ENCODE measurements at places on chromosomes 16 and 17. TPM values are rescaled to one million over a fixed set of nuclear protein-coding genes. Genes with fewer than 3 reads are reported as not detected.

- no peak for DNase-seq
Measured at GRCh38 chr16:81511371-81511770, 66.8 kb downstream of the CMIP start.

DNA sequence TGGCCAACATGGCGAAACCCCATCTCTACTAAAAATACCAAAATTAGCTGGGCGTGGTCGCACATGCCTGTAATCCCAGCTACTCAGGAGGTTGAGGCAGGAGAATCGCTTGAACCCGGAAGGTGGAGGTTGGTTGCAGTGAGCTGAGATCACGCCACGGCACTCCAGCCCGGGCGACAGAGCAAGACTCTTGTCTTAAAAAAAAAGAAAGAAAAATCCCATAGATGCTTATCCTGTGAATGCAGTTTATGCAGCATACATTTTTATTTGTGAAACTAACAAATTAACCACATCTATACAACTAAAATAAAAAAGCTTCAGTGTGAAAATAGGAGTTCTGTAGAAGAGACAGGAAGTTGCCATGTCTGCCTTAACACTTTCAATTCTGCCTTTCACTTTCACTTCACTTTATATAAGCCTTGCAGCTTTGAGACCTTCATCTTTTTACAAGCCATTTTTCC lies 7.1 kb downstream of the IGSF6 start:
- DNase-seq, result no peak

DNA sequence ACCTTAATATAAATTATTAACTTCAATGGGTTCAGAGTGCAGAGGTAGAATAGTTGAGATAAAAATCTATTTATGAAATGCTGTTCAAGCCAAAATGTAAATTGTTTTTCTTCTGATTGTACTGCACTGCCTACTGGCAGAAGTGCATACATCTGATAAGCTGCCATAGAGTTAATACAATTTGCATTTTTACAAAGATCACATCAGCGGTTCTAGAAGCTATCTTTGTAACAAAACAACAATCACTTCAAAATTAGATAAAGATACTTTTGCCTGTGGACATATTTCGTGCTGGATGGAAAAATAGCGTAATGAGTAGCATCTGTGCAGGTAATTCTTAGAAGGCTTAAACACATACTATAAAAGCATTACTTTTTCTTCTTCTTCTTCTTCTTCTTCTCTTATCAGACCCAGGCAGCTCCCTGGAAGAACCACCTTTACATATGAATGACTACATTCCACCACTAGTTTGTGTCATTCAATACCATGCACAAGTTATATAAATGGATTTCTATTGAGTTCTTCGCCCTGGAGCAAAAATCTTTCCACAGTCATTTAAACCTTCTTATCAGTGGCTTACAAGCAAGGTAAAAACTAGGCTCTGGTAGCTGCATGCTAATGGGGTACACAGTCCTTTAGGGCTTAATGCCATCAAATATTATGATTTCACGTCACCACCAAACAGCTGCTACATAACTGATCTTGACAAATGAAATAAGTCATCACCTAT lies 47.0 kb downstream of the SYNRG start:
- no peak for DNase-seq

DNA sequence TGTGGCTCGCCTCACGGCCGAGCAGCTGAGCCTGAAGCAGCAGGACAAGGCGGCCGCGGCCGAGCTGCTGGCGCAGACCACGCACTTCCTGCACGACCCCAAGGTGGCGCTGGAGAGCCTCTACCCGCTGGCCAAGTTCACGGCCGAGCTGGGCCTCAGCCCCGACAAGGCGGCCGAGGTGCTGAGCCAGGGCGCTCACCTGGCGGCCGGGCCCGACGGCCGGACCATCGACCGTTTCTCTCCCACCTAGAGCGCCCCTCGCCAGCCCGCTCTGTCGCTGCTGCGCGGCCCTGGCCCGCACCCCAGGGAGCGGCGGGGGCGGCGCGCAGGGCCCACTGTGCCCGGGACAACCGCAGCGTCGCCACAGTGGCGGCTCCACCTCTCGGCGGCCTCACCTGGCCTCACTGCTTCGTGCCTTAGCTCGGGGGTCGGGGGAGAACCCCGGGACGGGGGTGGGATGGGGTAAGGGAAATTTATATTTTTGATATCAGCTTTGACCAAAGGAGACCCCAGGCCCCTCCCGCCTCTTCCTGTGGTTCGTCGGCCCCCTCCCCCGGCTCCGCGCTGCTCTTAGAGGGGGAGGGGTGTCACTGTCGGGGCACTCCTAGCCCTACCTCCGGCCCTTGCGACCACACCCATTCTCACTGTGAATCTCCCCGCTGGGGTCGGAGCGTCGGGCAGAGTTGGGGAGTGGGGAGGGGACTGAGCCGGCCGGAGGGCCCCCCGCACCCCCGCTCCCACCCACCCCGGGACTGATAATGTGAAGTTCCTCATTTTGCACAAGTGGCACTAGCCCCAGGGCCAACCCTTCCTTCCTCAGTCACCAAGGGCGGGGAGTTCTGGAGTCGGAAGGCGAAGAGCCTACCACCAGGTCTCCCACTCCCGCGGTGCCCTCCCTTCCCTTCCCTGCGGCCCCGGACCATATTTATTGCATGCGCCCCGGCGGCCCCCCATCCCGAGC lies 4.0 kb downstream of the HIC1 start:
- DNase-seq, result peak; percentile 15

- no peak for DNase-seq
Measured at GRCh38 chr16:67470359-67470758, 10.6 kb downstream of the ATP6V0D1 start.

DNA sequence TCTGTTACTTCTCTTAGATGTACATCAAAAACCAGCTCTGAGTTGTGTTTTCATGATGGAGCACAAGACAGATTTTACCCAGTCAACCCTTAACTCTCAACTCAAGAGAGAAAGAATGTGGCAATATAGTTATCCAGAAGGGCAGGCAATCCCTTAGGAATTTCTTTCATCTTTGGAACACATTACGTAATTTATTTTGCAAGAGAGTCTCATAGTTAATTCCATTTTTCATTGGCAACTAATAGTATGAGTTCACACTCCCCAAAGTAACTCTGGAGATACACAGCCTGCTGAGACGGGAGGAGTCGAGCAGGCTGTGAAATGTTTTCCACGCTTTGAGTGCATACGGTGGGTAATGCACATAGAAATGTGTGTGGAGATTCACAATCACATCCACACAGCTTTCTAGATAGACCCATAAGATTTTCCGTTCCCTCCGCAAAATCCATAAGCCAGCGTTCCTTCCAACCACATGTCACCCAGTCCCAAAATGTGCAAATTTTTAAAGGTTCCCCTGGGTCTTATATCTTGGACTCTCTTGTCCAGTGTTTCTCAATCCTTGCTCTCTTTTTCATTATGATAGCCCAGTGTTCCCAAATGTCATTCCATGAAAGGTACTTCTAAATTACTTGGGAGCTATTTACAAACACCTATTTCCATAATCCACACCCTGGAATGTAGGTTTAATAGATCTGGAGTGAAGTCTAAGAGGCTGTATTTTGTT lies 8.4 kb upstream of the CDRT4 start:
- peak; percentile 50 for DNase-seq

GRCh38 chr16:27720731-27721530 lies 171.0 kb downstream of the KATNIP start:
- no peak for DNase-seq

GRCh38 chr16:4071686-4072561 lies 44.3 kb downstream of the ADCY9 start:
- no peak for DNase-seq

- DNase-seq, result no peak
Measured at GRCh38 chr16:15879255-15879811, 9.1 kb downstream of the CEP20 start.

FOXO3B gene
- total RNA-seq, result 5.2 TPM

SLC38A8 gene
- not detected for total RNA-seq
